ENCODE measurements at places on chromosomes 6 and 20.
A peak's percentile ranks its signal among the peaks of the same experiment; 100 is the strongest.

DNA sequence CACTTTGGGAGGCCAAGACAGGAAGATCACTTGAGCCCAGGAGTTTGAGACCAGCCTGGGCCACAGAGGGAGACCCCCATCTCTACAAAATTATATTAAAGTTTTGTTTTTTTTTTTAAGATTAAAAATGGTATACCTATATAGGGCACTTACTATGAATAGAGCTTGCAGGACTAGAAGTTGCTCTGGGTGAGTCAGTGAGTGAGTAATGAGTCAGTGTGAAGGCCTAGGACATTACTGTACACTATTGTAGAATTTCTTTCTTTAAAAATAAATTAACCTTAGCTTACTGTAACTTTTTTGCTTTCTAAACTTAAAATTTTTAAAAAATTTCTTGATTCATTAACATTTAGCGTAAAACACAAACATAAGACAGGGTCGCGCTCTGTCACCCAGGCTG lies 29.7 kb downstream of the STK35 start:
- peak; percentile 70 for ATAC-seq

DNA sequence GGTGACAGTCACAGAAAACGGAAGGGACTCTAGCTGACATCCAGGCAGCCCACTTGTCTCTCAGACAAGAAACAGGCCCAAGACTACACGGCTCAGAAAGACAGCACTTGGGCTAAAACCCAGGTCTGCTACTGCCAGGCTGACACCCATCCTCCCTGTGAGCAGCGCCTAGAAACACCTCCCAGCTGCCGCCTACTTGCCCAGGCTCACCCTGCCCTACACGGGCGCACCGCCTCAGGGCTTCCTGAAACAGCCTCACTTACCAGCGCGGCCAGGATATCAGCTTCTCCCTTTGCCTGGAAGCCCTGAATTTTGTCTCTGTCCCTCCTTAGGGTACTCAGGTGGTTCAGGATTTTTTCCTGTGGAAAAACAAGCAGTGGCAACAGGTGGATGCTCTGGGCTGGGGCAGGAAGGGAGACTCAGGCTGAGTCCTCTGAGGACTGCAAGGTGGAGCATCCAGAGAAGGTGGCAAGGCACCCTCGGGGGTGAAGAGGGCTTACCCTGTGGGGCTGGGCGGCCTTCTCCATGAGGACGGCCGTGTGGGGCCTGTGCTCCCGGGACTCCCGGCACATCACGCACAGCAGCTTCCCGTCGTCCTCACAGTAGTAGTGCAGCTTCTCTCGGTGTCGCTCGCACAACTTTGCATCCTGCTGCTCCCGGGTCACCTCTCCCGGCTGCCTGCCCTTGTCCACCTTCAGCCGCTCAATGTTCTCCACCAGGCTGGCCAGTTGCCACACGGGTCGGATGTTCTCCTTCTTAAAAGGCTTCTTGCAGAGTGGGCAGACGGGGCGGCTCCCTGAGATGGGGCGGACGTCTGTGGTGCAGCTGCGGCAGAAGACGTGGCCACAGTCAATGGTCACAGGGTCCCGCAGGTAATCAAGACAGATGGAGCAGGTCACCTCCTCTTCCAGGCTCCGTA lies 14.8 kb downstream of the TRIM26 start:
- no peak for ATAC-seq

- ATAC-seq: no peak
These were observed 675.2 kb upstream of the FLRT3 start for GRCh38 chr20:15012566-15012965.

- ATAC-seq: no peak
These were observed 103.0 kb downstream of the LMBRD1 start for GRCh38 chr6:69693762-69694161.

DNA sequence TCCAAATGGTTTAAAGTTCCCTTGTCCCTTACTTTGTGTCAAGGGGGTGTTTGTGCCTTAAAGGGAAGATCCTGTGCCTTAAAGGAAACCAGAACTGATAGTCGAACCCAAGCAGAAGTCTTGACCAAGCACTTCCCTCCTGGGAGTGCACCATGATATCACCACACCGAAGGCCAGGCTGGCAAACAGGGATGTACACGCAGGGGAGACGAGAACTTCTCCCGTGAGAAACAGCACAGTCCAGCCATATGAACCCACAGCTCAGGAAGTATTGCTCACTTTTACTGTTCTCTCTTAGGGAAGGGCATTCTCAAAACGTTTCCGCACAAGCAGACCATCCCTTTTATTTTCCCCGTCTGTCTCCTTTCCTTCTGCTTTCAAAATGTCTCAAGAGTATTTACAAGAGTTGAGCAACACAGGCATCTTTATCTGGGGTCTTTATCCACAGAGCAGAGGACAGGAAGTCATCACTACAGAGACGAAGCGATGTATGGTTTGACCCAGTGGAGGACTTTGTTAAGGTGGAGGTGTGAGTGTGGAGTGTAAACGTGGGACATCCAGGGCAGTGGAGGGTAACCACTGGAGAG lies 12.8 kb upstream of the SERPINB1 start:
- ATAC-seq: no peak

- no peak for ATAC-seq
These were observed 38.5 kb upstream of the TGM6 start for GRCh38 chr20:2342243-2342642.

GRCh38 chr6:36049582-36049981 lies 22.0 kb downstream of the MAPK14 start:
- ATAC-seq: no peak

- ATAC-seq: no peak
These were observed 12.3 kb downstream of the PXT1 start for GRCh38 chr6:36430351-36430750.

DNA sequence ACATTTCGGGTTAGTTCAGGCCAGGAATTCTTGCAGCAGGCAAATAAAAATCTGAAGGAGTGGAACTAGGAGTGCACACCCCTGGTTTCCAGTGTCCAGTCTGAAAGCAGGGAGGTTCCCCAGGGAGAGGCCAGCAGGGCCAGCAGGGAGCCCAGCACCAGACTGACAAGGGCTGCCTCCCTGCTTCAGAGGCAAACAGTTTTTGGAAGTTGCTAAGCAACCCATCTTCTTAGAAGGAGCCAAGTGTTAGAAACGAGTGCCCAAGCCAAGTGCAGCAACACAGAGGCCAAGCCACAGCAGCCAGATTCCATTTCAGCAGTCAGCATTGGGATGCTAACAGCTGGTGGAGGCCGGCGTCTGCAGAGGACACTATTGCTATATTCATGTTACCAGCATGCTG lies 179.1 kb downstream of the SYNDIG1 start:
- ATAC-seq: no peak

DNA sequence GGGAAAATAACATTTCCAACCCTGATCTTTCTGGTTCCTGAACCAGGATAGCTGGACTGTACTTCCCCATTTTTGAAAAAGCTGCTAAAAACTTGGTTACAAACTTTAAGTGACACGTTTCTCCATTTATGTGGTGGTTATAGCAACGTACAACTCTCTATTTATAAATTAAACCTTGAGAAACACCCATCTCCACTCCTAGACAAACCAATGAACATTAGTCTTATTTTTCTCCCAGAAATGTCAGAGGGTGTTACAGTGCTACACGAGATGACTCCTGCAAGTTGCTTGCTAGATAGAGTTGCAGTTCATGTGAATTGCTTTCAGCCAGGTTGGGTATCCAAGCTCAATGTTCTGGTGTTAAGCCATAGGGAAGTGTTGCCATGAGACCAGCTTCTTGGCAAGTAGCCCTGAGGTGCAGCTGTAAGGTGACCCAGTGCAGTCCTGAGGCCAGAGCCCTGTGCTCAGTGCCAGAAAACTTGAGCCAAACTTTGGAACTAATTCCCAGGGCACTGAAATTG lies 51.3 kb upstream of the REV3L start:
- peak; percentile 80 for ATAC-seq

DNA sequence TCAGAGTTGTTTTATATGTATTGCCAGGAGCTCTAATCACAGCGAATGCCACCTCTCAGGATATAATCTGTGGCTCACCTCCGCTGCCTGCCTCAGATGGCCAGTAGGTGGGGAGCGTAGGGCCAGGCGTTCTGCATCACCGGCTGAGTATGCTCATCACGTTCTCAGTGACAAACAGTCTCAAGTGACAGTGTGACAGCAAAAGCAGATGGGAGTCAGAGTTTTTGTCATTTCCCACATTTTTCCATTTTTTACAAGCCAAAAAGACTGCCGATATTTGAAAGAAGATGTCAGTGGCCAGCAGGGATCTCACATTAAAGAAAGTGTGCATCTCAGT lies 208.7 kb downstream of the ALDH8A1 start:
- ATAC-seq: peak; percentile 73

GRCh38 chr6:33407132-33407718 lies 3.6 kb upstream of the PHF1 start:
- ATAC-seq: no peak

GRCh38 chr6:124798942-124799496 lies 163.2 kb upstream of the RNF217 start:
- ATAC-seq: no peak

- ATAC-seq: no peak
These were observed 18.7 kb upstream of the HCK start for GRCh38 chr20:32033316-32033715.

GRCh38 chr6:89412071-89413005 lies at the start of gene RRAGD:
Gene RRAGD (minus strand): TSS chr6:89412273. CDS start chr6:89411993, 280 bp downstream.
- ATAC-seq: peak; percentile 47

DNA sequence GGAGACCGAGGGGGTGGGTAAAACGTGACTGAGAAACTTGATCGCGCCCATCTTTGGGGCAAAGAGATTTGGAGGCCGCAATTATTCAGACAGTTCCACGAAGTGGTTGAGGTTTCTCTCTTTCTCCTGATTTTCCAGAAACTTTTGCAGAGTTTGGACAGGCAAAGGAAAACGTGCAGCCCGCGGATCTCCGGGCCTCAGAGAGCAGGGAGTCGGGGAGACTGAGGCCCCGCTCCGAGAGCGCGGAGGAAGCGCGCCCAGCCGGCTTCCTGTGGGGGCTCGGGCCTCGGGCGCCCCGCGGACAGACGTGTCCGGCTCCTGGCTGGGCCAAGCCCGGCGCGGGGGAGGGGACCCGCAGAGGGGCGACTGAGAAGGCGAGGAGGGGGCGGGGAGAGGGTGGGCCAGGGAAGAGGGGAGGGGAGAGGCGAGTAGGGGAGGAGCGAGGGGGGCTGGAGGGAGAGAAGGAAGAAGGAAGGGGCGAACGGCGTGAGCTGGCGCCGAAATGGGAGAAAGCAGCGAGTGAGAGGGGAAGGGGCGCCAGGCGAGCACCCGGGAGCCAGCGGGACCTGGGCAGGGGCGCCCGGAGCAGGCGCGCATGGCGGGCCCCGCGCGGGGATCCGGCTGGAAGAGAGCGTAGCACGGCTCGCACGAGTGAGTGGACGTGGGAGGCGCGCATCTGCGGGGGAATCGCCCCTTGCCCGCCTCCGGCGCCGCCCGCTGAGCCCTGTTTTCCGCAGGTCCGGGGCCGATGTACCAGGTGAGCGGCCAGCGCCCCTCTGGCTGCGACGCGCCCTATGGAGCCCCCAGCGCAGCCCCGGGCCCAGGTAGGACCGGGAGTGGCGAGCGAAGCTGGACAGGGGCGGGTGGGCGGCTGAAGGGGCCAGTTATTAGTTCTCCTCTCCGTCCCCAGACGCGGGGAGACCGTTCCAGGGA lies at the start of gene MDFI:
Gene MDFI, plus strand, starts transcription at position 467 of the 933 bp plus-strand sequence. Its CDS starts 282 bp downstream, at position 749.
- ATAC-seq: peak; percentile 68

GRCh38 chr20:64139199-64140060 lies 24.8 kb upstream of the MYT1 start:
- ATAC-seq: no peak

DNA sequence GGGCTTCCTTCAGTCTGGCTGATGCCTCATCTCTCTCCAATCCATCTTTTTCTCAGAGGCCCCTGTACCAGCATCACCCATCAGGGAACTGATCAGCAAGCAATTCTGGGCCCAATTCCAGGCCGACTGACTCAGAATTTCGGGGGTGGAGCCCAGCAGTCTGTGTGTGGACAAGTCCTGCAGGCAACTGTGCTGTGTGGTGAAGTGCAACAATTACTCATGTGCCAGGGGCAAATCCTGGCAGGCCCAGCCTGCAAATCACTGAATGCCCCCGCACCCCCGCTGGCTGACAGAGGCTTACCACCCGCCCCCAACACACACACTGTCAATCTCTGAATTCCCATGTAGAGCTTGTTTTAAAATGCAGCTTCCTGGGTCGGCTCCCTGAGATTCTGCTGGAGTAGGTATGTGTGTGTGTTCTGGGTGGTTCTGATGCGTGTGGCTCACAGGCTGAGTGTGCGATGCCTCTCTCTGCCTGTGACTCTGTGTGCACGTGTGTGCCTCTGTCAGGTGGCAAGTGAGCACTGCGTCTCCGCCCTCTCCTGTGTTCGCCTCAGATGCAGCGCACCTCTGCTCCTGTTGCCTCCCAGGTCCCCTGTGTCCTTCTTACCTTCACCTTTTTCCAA lies 45.4 kb downstream of the SSR1 start:
- ATAC-seq: peak; percentile 97

GRCh38 chr6:2264932-2265331 lies 19.5 kb upstream of the GMDS start:
- peak; percentile 59 for ATAC-seq

DNA sequence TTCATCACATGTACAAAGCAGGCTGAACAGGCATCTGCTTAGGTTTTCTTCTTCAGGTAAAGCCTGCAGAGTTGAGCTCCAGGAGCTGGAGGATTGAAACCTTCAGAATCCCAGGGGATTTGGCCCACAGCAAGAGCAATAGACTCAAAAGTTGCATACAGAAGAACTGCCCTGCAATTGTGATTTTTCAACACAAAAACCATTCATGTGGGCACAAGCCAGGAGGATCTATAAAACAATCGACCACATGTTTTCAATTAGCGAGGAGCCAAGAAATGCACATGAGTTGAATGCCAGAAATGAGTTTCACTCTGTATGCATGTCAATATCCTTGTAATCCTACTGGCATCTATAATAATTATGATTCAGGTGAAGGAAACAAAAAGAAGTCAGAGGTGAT lies 576.4 kb downstream of the HDGFL1 start:
- peak; percentile 80 for ATAC-seq

- ATAC-seq: no peak
These were observed 57.9 kb downstream of the SESN1 start for GRCh38 chr6:109036574-109037294.

DNA sequence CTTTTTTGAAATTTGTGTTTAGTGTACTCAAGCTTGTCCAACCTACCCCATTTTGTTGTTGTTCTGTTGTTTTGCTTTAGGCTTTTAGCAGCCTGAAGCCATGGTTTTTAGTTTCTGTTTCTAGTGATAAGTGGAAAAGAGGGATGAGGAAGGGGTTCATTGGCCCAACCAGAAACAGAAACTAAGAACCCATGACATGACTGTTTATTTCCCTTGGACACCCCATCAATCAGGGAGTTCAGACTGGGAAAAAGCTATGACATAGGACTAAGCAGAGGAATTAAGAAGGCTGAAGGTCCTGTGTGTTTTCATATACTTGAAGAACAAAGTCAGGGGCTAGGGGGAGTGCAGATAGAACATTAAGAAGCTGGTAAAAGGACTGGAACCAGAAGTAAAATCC lies 194.5 kb upstream of the THEMIS start:
- no peak for ATAC-seq

DNA sequence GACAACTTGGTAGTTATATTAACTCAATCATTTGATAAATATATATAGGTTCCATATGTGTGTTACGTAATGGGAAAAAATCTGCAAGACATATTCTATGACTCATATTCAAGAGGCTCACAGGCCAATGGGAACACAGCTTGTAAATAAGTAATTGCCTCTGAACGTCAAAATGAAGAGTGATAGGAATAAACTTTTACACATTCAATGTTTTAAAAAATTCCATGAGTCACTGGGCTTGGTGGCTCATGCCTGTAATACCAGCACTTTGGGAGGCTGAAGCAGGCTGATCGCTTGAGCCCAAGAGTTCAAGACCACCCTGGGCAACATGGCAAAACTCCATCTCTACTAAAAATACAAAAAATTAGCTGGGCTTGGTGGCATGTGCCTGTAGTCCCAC lies 209.4 kb upstream of the MCHR2 start:
- peak; percentile 84 for ATAC-seq
